ENCODE measurements at places on chromosomes 5 and 9. TPM values are rescaled to one million over a fixed set of nuclear protein-coding genes. Genes with fewer than 3 reads are reported as not detected.

Gene FCN1
- 26.9 TPM for total RNA-seq

Gene LCN9
- not detected for total RNA-seq

Gene FOXD4L5
- total RNA-seq, result not detected

Gene MEIKIN
- total RNA-seq, result not detected

Gene HCN1
- not detected for total RNA-seq

Gene MEGF9
- 22.3 TPM for total RNA-seq

Gene MAPK9
- 48.5 TPM for total RNA-seq

Gene SPATA31C1
- not detected for total RNA-seq

- H3K27me3 ChIP-seq, result no peaks in the 10 kb centered on the region
- peaks cover 30% of the 10 kb centered on the region for H3K4me1 ChIP-seq
- peaks cover under 1% of the 10 kb centered on the region for H3K36me3 ChIP-seq
- H3K4me3 ChIP-seq, result no peak overlapping the region
- no peak overlapping the region for H3K27ac ChIP-seq
Observed at GRCh38 chr5:62310426-62311143, 4.6 kb downstream of the KIF2A start.

- H3K27me3 ChIP-seq, result no peaks in the 10 kb centered on the region
- H3K36me3 ChIP-seq, result no peaks in the 10 kb centered on the region
- H3K4me1 ChIP-seq, result no peaks in the 10 kb centered on the region
- H3K27ac ChIP-seq, result no peak overlapping the region
- DNase-seq, result no peak
Observed at GRCh38 chr5:16906255-16906654, 29.8 kb downstream of the MYO10 start.

DNA sequence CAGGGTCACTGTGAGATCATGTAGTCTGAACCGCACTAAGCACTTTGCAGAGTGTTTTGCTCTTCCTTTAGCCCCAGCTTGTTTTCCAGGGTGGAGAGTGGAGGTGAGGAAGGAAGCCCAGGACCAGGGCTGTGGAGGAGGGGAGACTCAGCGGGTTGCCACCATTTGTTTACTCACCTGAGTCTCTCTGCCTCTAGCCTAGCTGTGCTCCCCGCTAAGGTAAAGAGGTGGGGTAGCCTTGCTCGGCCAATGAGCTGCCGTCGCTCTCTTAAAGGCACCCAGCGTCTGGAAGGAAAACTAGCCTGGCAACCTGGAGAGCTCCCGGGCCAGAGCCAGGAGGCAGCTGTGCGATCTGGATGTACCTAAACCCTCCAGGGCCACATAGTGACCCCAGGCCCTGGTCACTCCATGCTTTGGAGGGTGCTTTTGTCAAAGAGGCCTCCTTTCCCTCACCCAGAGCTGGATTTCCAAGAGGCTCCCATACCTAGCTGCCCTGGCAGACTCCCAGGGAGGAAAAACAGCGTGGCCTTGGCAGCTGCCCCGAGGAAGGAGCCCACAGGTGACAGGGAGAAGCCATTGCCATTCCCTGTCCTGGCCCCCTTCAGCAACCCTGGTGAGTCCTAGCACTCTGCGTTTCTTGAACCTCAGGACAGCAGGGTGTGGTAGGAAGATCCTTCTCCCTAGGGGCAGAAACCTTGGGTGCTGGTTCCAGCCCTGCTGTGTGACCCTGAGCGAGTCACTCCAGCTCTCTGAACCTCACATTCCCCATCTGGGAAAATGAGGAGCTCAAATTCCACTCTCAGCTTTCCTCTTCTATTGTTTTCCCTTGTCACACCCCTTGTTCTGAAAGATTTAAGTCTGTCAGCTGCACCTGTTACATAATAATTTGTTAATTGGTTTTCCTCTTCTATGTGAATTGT lies 42.4 kb upstream of the LARP1 start:
- no peak for DNase-seq
- no peaks in the 10 kb centered on the region for H3K36me3 ChIP-seq
- no peaks in the 10 kb centered on the region for H3K4me1 ChIP-seq

DNA sequence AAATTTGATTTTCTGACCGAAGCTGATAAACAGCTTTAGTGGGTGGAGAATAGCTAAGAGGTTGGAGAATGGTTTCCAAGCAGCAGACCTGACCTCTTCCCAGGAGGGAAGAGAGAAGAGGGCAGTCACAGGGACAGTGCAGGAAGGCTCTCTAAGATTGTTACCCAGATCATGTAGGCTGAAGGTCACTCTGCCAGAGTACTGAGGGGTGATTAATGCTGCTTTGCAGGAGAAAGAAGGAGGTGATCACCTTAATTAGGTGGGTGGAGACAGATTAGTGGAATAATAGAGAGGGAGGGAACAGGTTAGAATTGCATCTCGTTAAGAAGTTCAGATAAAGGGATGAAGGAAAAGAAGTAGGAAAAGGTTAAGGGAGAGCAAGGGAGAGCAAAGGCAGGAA lies 440.5 kb downstream of the BRINP1 start:
- no peaks in the 10 kb centered on the region for H3K4me1 ChIP-seq
- H3K36me3 ChIP-seq, result no peaks in the 10 kb centered on the region
- DNase-seq, result no peak
- H3K4me3 ChIP-seq, result no peak overlapping the region

GRCh38 chr5:118310401-118310800 lies 677.9 kb downstream of the DTWD2 start:
- no peak for DNase-seq
- H3K4me3 ChIP-seq, result no peak overlapping the region
- no peaks in the 10 kb centered on the region for H3K4me1 ChIP-seq
- H3K27me3 ChIP-seq, result no peaks in the 10 kb centered on the region
- H3K36me3 ChIP-seq, result no peaks in the 10 kb centered on the region

DNA sequence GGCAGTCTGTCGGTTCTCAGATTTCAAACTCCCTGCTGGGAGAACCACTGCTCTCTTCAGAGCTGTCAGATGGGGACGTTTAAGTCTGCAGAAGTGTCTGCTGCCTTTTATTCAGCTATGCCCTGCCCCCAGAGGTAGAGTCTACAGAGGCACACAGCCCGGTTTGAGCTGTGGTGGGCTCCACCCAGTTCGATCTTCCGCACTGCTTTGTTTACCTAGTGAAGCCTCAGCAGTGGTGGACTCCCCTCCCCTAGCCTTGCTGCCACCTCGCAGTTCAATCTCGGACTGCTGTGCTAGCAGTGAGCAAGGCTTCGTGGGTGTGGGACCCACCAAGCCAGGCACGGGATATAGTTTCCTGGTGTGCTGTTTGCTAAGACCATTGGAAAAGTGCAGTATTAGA lies 8.0 kb downstream of the SLC27A6 start:
- H3K27ac ChIP-seq, result no peak overlapping the region
- no peak for DNase-seq
- peaks cover 2% of the 10 kb centered on the region for H3K27me3 ChIP-seq
- no peak overlapping the region for H3K4me3 ChIP-seq
- no peaks in the 10 kb centered on the region for H3K36me3 ChIP-seq
- no peaks in the 10 kb centered on the region for H3K4me1 ChIP-seq

DNA sequence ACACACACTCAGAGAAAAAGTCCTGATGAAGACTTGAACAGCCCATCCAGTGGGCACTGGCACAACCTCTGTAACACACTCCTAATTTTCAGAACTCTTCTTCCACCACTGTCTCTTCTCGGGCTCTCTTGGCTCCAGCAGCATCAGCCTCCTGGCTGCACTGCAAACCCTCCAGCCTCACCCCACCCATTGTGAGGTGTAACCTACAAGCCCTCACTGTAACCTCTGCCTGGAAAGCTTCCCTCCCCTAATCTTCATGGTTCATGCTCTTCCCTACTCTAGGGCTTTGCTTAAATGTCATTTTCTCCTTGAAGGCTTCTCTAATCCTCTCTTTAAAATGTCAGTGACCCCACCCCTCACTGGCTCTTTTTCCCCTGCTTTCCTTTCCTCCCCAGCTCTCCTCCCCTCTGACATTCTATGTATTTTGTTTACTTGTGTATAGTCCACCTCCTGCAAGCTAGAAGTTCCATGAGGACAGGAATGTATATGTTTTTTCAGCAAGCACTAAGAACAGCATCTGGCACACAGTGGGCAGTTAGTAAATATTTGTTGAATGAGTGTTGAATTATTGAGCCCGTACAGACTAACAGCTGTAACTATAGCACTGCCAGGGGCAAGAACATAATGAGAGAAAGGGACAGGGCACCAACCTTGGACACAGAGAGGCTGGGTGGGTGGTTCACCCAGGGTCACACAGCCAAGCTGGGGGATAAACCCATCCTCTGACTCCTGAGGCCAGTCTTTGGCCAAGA lies 76.4 kb downstream of the ESM1 start:
- H3K27me3 ChIP-seq, result no peaks in the 10 kb centered on the region
- H3K4me3 ChIP-seq, result no peak overlapping the region
- no peaks in the 10 kb centered on the region for H3K36me3 ChIP-seq
- no peak overlapping the region for H3K27ac ChIP-seq
- H3K4me1 ChIP-seq, result no peaks in the 10 kb centered on the region

DNA sequence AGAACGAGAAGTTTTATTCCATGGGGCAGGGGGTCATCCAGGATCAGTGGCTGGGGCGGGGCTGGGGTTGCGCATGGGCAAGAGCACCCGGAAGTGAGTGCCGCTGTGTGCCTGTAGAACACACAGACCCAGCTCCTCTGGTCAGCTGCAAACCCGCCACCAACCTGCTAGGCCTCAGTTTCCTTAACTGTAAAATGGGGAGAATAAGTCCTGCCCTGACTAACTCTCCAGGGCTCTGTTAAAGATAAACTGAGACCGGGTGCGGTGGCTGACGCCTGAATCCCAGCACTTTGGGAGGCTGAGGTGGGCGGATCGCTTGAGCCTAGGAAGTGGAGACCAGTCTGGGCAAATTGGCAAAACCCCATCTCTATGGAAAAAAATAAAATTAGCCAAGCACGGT lies 152.2 kb downstream of the GABBR2 start:
- no peaks in the 10 kb centered on the region for H3K27me3 ChIP-seq
- DNase-seq, result no peak
- no peaks in the 10 kb centered on the region for H3K36me3 ChIP-seq
- no peak overlapping the region for H3K4me3 ChIP-seq
- no peaks in the 10 kb centered on the region for H3K4me1 ChIP-seq

DNA sequence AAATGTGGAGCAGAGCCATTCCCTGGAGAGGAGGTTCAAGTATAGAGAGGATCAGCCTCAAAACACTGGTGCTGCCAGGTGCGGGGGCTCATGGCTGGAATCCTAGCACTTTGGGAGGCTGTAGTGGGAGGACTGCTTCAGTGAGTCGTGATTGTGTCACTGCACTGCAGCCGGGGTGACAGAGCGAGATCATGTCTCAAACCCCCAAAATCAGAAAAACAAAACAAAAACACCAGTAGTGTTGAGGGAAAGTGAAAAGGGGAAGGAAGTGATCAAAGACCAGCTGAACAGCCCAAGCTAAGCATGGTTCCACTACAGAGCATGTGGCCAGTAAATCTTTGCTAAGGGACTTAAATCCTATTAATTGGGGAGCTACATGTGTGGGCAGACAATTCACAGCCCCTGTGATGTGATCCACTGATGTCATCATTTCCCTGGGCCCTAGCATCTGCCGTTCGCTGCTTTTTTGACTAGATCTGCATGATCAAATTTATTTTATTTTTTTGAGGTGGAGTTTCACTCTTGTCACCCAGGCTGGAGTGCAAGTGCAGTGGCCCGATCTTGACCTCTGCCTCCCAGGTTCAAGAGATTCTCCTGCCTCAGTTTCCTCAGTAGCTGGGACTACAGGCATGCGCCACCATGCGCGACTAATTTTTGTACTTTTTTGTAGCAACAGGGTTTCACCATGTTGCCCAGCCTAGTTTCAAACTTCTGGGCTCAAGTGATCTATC lies 2.7 kb upstream of the PCBD2 start:
- H3K4me3 ChIP-seq, result no peak overlapping the region
- peak overlapping the region; percentile 67 for H3K27ac ChIP-seq
- H3K36me3 ChIP-seq, result peaks cover 19% of the 10 kb centered on the region
- DNase-seq, result no peak

DNA sequence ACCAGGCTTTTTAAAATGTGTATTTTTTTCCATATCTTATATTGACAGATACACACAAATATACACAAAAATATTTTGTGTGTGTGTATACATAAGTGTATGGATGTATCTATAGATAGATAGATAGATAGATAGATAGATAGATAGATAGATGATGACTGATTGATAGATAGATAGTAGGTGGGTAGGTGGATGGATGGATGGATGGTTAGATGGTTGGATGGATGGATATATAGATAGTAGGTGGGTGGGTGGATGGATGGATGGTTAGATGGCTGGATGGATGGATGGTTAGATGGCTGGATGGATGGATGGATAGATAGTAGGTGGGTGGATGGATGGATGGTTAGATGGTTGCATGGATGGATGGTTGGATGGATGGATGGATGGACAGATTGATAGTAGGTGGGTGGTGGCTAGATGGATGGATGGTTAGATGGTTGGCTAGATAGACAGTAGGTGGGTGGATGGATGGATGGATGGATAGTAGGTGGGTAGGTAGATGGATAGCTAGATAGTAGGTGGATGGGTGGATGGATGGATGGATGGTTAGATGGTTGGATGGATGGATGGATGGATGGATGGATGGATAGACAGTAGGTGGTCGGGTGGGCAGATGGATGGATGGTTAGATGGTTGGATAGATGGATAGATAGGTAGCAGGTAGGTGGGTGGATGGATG lies 156.2 kb downstream of the NR3C1 start:
- DNase-seq, result no peak
- no peaks in the 10 kb centered on the region for H3K27me3 ChIP-seq
- H3K4me3 ChIP-seq, result no peak overlapping the region
- H3K27ac ChIP-seq, result no peak overlapping the region

DNA sequence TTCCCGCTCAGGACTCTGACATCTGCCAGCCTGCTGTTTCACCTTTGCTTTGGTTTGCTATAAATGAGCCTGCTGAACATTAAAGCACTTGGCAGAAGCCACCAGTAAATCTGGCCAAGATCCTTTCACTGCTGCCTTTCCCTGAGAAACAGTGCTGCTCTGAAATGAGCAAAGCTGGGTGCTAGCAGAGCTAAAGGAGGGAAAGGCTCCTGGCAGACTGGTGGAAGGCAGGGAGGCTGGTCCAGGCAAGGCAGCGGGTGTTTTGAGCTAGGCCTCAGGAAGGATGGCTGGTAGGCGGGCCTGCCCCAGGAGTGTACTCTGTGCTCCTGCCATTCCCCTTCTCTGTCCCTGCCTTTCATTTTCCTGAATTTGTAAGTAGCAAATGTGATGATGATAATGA lies 52.5 kb upstream of the PTGS1 start:
- H3K4me3 ChIP-seq, result no peak overlapping the region
- no peak for DNase-seq
- no peak overlapping the region for H3K27ac ChIP-seq
- H3K27me3 ChIP-seq, result no peaks in the 10 kb centered on the region
- no peaks in the 10 kb centered on the region for H3K4me1 ChIP-seq
- peaks cover 32% of the 10 kb centered on the region for H3K36me3 ChIP-seq

DNA sequence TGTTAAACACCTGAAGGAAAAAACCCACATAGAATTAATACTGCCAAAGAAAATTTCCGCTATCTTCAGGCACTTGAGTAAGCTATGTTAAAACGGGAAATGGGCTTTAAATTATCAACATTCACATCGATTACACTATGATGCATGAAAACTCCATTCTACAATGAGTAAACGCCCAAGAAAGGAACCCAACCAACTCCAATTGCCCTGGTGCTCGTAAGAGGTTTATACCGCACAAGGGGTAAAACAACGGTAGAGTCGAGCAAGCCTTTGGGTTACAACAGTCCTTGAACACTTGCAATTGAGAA lies 1.0 kb downstream of the AGTPBP1 start:
- H3K4me1 ChIP-seq, result peaks cover 26% of the 10 kb centered on the region
- DNase-seq, result no peak
- H3K27me3 ChIP-seq, result no peaks in the 10 kb centered on the region
- H3K36me3 ChIP-seq, result no peaks in the 10 kb centered on the region
- H3K27ac ChIP-seq, result peak overlapping the region; percentile 92

- H3K4me1 ChIP-seq, result peaks cover 35% of the 10 kb centered on the region
- no peak for DNase-seq
- no peaks in the 10 kb centered on the region for H3K27me3 ChIP-seq
- peaks cover 37% of the 10 kb centered on the region for H3K36me3 ChIP-seq
Observed at GRCh38 chr9:125240649-125240999, 519 bp downstream of the HSPA5 start.

- H3K27ac ChIP-seq, result no peak overlapping the region
- no peaks in the 10 kb centered on the region for H3K36me3 ChIP-seq
- no peaks in the 10 kb centered on the region for H3K27me3 ChIP-seq
- DNase-seq, result no peak
Observed at GRCh38 chr5:3142261-3143027, 391.0 kb upstream of the IRX2 start.
